HCT116 (cell line): ENCODE measurements at places on chromosomes 1 and 21.

- no peak for DNase-seq
Measured at GRCh38 chr21:26842974-26843932, 2.0 kb downstream of the ADAMTS1 start.

DNA sequence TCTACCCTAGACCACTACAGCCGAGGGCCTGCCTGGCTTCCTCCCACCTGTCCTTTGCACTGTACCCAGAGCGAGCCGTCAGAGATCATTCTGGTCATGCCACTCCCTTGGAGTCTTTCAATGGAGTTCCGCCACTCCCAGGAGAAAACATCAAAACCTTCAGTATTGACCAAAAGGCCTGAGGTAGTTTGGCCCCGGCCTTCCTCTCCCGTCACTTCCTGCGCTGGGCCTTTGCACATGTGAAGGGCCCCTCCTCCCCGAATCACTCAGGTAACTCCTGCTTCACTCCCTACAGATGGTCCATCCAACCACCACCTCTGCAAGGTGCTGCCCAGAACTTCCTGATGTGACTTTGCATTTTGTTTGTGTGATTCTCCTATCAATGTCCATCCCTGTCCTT, 26.6 kb downstream of the UBE2G2 start:
- DNase-seq = no peak

DNA sequence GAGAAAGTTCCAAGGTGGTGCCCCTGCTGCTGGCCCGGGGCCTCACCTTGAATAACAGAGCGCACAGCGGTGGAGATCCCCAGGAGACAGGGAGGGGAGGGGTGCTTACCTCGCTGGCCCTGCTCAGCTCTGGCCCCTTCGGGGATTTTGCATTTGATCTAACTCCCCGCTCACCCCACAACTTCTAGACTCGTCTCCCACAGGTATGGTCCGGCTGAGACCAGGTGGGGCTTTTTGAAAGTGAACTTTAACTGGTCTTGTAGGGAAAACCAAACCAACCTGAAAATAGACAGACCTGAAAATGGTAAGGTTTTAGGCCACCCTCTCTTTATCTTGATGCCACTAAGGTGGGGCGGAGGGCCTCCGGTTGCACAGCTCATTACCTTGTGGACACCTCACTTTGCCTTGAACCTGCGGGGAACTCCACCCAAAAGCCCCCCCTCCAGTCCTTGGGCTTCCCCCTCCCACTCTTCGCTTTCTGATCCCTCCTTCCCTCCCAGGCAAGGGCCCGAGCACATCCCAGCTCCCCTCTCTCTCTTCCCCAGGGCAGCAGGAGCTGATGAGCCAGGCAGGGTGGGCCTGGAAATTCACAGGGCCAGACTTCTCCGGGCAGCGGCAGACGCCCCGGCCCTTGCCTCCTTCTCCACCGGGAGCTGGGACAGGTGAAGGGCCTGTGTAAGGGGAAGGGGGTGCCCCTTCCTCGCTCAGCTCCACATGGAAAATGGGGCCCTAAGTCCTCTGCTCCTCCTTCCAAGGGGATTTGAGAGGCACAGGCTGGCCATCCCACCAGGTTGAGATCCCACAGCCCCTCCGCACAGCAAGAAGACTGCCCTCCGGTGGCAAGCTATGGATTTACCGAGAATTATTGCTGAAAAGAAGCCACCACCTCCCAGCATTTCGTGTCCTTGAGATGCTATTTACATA, 16.1 kb downstream of the TNFRSF8 start:
- DNase-seq = peak; percentile 27

- DNase-seq = no peak
Measured at GRCh38 chr1:204711103-204711946, 25.8 kb upstream of the LRRN2 start.

DNA sequence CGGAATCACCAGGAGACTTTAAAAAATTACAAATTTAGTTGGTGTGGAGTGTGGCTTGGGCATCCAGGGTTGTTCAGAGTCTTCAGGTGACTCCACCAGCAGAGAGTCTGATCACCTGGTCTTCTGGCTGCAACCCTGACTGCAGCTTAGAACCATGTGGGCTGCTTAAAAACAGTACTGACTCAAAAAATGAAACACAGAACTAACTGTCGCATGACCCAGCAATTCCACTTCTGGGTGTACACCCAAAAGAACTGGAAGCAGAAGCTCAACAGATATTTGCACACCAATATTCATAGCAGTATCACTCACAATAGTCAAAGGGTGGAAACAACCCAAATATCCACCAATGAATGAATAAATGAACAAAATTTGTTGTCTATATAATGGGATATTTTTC, 17.3 kb downstream of the TLR5 start:
- no peak for DNase-seq

DNA sequence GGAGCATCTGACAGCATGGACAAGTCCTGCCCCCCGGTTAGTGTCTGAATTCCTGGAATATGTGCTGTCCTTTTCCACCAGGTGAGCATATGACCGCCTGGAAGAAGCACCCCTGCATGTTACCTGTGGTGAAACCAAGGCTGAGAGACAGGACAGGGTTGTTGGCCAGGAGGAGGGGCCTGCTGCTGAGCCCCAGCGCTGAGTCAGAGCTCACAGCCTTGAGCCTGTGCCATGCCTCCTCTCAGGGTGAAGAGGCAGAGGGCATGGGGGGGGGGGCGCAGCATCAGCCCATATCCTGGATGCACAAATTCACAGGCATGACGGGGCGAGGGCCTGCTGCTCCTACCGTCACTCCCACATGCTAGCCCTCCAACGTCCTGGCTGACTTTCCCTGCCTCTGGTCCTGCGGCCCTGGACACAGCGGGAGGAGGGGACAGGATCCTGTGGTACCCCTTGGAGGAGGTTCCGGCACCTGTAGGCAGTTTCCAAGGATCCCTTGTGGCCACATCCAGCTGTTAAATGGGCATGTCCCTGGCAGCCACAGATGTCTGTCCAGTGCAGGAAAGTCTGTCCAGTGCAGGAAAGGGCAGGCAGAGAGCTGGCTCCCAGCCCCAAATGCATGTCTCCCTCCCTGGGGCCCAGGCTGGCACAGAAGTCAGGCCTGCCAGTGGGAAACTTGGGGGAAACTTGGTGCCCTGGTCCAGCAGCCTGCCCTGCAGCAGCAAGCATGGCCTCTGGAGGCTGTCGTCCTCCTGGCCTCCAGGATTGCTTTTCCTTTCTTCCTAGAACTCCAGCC, 23.9 kb downstream of the TTC34 start:
- no peak for DNase-seq

DNA sequence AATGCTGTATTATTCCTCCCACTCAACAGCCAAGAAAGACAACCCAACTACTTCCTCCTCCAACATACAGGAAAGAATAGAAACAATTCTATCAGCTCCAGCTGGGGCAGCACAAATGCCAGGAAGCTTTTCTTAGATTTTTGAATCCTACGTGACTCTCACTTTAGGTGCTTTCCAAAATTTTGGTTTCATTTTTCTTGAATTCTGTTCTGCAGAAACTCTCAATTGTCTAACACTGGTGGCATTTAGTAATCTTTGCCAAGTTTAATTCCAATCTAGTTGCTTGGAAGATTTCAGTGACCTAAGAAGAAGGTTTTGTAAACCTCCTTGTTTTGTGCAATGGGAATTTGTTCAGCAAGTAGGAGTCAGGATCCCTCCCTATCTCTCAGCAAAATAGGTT, 37.1 kb upstream of the DOCK7 start:
- no peak for DNase-seq

DNA sequence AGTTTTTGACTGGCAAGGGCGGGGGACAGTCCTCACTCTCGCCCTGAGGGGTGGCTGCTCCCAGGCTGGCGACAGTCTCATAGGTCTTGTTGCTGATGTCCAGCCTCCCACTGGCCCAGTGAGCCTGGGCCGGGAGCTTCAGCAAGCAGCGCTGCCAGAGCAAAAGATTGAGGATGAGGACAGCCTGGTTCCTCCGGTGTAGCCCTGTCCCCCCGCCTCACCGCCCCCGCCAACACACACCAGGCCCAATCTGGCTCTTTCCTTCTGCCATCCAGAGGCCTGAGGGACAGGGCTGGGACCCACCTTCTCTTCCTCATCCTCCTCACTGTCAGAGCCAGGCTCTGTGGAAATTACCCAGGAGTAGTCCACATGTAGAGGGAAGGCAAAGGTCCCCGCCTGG, 8.6 kb upstream of the TCEA3 start:
- DNase-seq = no peak

DNA sequence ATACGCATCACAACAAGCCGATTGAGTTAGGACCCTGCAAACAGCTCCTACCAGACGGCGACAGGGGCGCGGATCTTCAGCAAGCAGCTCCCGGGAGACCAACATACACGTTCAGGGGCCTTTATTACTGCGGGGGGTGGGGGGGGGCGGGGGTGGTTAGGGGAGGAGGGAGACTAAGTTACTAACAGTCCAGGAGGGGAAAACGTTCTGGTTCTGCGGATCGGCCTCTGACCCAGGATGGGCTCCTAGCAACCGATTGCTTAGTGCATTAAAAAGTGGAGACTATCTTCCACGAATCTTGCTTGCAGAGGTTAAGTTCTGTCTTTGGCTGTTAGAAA, 162.0 kb downstream of the RUNX1 start:
- no peak for DNase-seq

DNA sequence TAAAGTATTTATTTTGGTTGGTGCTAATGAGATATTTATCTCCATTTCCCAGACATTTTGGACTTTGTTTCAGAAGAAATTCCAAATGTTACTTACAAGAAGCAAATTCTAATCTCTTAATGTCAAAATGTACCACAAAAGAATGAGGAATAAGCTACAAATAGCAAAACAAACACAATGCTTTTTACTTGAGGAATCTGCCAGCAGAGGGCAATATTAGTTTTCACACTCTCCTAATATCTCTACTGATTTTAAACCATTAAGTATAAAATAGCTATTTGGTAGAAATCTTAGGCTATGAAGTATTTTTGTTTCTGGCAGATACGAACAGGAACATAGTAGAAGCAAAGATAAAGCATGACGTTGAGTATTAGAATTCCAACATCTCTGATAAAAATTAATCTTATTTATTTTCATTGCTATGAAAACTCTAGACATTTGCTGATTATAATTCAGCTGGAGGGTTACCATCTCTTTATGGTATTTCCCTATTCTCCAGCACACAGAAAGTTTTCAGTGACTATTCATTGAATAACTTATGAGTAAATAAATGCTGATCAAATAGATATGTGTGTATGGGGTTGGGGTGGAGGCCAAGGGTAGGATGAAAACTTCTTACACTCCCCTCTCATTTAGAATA, 13.4 kb upstream of the HMCN1 start:
- peak; percentile 35 for DNase-seq

GRCh38 chr1:228062085-228062791, 20.3 kb upstream of the ARF1 start:
- DNase-seq = no peak

GRCh38 chr1:43220905-43221778, 48.6 kb upstream of the TMEM125 start:
- DNase-seq = no peak

DNA sequence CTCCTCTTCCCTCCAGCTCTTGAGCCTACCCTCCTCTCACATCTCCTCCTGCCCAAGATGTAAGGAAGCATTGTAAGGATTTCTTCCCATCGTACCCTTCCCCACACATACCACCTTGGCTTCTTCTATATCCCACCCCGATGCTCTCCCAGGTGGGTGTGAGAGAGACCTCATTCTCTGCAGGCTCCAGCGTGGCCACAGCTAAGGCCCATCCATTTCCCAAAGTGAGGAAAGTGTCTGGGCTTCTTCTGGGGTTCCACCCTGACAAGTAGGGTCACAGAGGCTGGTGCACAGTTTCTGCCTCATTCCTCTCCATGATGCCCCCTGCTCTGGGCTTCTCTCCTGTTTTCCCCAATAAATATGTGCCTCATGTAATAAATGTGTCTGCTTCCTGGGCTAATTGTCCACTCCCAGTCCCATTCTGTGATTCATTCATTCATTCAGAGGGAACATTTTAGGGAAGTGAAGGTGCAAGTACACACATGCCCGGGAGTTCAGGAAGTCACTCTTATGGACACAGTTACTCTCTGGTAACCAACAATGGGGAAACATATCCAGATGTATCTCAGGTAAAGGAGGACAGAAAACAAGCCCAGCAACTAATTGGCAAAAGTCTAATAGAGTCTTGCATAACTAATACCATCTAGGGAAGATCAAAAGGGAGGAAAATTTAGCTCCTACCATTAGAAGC, 1.9 kb downstream of the SPRR4 start:
- DNase-seq = no peak

DNA sequence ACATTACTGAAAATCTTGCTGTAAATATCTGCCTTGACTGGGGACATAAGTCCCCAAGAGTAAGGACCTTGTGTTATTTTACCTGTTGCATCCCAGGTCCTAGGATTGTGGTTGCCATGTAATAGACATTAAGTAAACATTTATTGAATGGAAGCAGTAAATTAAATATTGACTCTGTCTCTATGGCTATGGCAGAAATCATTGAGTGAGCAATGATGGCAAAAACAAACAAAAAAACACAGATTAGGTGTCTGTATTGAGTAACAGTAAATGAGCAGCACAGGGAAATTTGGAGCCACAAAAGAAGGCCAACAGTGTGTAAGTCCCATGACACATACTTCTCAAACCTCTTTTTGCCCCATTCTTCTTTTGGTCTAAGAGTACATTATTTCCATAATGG, 240.4 kb downstream of the NFIA start:
- DNase-seq = no peak

- DNase-seq = no peak
Measured at GRCh38 chr1:156001021-156001661, 19.6 kb downstream of the SSR2 start.
